ENCODE measurements at places on chromosomes 4 and X.

GRCh38 chr4:8350841-8351461, 81.4 kb downstream of the HTRA3 start:
- DNase-seq = no peak

DNA sequence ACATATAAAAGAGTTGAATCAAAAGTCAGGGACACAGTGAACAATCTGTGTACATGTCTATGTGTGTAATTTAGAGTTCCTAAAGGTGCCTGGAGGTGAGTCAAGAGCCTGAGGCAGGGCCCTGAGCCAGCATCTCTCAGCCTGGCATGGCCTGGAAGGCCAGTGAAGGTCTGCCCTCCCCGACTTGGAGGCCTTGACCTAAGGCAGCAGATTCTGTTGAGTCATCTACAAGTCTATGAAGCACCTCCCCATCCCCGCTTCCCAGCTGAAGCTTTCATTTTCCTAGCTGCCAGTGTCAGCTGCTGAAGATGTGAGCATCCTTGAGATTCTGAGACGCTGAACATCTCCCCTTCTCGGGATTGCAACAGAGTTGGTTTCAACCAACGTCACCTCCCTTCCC, 583.9 kb downstream of the BCOR start:
- DNase-seq = no peak

- no peak for DNase-seq
These were observed 49.1 kb downstream of the APOOL start for GRCh38 chrX:85052636-85053343.

DNA sequence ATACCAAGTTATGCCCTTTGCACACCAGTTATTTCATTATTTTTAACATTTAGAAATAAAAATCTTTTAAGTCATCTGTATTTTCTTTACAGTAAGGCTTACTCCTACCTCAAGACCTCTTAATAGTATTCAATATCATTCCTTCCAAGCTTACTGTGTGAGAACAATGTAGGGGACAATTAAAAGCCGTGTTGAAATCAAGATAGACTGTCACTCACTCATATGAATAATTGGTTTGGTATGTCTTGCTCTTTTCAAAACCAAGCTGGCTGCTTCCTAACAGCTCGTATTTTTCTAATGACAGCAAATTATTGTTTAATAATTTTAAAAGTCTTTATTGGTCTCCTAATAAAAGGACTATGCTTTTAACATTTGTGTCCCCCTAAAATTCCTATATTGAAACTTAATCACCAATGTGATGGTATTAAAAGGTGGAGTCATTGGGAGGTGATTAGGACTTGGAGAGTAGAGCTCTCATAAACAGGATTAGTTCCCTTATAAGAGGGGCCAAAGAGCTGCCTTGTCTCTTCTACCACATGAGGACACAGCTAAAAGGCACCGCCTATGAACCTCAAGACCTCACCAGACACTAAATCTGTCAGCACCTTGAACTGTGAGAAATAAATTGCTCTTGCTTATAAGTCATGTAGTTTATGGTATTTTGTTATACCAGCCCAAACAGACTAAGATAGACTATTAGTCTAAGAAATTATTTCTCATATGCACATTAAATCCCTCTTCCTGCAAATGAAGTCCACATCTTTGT, 4.1 kb downstream of the ABCB7 start:
- no peak for DNase-seq

GRCh38 chr4:127469542-127469941, 163.2 kb upstream of the INTU start:
- DNase-seq = no peak
